Amniotic epithelial cell (primary cell): ENCODE measurements at places on chromosomes 1 and 21.

DNA sequence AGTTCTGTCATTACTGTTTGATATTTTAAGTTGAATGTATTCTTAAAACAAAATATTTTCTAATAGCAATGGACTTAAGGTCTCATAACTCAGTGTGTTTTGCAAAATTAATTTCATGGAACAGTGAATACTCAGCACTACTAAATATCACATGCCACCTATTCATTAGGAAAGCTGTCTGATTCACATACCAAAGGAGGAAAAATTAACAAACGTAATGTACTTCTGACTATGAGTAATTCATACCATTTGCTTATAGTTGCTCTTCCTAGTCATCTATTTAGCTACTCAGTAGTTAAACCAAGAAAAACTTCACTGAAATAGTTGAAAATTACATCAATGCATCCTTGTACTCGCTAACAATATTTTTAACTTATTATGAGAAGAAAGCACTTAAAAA lies 35.2 kb downstream of the TP53BP2 start:
- peak; percentile 55 for DNase-seq

DNA sequence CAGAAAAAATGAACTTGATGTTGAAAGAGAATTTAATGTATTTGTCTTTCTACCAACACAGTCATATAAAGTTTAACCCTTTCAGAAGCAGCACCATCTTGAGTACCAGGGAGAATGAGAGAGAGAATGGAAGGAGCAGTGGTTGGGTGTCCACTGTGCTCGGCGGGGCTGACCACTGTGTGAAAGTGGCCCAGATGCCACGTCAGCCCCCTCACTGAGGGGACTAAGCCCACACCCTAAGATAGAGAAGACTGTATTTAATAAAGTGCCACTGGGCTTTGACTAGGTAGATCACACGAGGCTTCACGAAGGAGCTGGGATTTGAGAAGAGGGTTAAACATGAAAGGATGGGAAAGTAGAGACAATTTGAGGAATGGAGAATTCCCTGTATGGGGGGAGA lies 31.2 kb downstream of the BATF3 start:
- no peak for DNase-seq

- DNase-seq: no peak
Observed at GRCh38 chr1:116697548-116698243, 30.2 kb upstream of the IGSF3 start.

- peak; percentile 11 for DNase-seq
Observed at GRCh38 chr1:157170677-157171515, 32.7 kb upstream of the ETV3 start.

DNA sequence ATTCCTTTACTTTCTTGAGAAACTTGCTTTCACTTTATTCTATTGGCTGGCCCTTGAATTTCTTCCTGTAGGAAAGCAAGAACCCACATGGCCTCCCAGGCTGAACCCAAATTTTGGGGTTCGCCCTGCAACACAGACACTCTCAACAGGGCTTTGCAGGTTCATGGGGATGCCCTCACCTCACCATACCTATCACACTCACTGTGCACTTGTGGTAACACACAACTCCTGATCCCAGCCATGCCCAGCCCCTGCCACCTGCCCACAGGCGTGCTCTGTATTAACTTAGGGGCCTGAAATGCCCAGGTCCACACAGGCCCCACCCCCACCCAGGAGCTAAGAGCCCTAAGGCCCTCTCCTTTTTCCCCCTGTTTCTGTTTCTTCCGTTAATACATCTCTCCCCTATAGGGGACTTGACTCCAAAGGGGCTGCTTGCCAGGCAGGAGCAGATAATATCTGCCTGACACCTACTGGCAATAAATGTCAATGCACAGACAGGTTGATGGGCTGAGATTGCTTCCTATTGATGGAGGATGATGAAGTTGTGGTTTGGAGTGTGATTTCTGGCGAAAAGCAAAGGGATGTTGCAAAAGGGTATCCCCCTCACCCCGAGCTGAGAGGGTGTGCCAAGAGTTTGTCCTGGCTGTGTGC lies 171.5 kb downstream of the AJAP1 start:
- no peak for DNase-seq

- DNase-seq: no peak
Observed at GRCh38 chr1:190084552-190084951, 393.1 kb downstream of the BRINP3 start.

- no peak for DNase-seq
Observed at GRCh38 chr1:57195436-57195941, 228.4 kb downstream of the DAB1 start.

GRCh38 chr1:173430677-173431303 lies 46.3 kb upstream of the PRDX6 start:
- no peak for DNase-seq

DNA sequence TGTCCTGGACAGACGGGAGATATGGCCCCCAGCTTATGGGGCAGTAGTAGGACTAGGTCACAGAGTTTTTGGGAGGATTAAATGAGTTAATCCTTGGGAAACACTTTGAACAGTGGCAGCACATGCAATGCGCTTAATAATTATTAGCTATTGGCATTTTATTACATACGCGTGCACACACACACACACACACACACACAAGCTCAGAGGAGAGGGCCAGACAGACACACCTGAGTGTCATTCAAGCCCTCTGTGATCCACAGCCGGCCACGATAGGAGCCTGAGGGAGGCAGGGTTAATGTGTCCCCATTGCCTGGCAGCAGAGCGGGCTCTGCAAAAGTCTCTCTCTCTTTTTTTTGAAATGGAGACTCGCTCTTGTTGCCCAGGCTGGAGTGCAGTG lies 37.9 kb downstream of the EPHA2 start:
- no peak for DNase-seq

DNA sequence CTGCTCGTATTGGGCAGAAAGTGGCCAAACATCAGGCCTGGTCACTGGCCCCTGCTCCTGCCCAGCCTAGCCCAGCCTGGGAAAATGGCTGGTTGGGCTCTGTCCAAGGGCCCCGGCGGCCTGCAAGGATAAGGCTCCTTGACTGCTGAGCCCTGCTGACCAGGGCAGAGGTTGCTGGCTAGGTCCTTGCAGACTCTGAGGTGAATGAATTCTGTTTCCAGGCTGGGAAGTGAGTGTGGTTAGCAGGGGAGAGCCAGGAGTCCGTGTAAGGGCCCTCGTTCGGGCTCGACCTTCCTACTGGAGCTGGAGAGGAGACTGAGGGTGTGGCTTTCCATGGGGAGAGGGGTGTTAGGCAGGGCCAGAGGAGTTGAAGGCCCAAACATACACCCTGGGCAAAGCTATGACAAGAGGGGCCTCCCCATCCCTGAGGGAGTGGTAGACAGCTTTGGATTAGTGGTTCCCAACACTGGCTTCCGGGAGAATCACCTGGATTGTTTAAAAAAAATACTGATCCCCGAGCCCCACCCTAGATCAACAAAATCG lies 20.6 kb downstream of the CSF1 start:
- peak; percentile 84 for DNase-seq

DNA sequence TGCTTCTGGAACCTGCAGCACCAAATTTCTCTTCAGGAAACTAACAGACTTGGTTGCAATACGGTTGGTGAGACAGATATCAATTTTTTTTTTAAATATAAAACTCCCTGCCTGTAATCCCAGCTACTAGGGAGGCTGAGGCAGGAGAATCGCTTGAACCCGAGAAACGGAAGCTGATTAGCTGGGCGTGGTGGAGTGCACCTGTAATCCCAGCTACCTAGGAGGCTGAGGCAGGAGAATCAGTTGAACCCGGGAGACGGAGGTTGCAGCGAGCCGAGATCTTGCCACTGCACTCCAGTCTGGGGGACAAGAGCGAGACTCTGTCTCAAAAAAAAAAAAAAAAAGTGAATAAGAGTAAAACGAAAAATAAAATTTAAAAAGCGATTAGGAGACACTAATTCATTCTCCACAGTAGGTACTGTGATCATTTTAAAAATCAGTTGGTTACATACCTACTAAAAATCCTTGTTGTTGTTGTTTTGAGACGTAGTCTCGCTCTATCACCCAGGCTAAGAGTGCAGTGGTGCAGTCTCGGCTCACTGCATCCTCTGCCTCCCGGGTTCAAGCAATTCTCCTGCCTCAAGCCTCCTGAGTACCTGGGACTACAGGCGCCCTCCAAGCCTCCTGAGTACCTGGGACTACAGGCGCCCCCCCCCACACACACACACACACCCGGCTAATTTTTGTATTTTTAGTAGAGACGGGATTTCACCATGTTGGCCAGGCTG lies 796 bp upstream of the RBM8A start:
- DNase-seq: no peak
